ENCODE measurements at places on chromosomes 16 and 17.

DNA sequence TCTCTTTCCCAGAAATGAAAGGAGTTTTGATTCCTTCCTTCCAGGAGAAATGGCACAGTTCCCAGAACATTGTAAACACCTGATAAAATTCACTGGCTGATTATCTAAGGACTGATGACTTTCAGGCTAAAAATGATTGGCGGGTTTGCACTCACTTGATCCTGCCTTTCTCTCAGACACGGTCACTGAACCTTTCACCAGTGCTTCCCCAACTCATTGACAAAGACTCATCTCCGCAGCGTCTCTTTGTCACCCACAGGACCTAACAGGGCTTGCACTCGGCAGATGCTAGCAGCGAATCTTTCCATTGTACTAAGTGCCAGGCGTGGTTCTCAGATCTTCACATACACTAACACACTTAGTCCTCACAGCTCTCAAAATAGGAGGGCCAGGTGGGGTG, 7.3 kb upstream of the DHRS7C start:
- DNase-seq, result no peak

GRCh38 chr16:57826706-57827625, 24.7 kb upstream of the KIFC3 start:
- DNase-seq, result peak; percentile 15

- DNase-seq, result no peak
Measured at GRCh38 chr16:24174957-24175356, 81.2 kb upstream of the CACNG3 start.

- no peak for DNase-seq
Measured at GRCh38 chr16:69538808-69539207, 27.0 kb upstream of the NFAT5 start.

- DNase-seq, result no peak
Measured at GRCh38 chr17:8916466-8916865, 49.0 kb upstream of the PIK3R6 start.

DNA sequence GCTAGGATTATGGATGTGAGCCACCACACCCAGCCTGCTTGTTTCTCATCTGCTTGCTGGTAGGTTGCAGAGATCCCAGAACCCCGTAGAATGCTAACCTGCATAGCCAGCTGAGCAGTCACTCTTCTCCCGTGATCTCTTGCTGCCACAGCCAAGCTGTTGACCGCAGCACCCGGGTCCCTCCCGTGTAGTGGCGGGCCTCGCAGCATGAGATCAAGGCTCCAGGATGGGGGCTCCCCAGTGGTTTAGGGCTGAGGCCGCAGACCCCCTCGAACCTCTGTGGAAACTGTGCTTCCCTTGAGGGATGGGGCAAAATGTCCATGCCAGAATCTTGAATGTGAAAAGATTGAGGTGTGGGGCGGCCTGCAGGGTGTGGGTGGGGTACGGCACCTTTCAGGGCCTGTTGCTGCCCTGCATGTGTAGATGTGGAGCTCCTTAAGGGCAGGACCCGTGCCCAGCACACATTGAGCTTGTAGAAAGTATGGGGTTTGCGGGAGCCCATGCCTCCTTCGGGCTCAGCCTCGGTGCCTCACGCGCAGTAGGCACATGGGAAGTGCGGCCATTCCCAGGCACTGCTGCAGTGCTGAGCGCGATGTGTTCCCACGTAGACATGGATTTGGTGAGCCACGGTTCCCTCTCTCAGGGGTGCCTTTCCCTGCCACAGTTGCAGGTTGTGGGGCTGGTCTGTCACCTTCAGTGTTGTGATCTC, 99.9 kb downstream of the BANP start:
- DNase-seq, result no peak

- no peak for DNase-seq
Measured at GRCh38 chr17:22310717-22311686, 618.7 kb downstream of the KCNJ18 start.

- no peak for DNase-seq
Measured at GRCh38 chr17:74008196-74008595, 195.3 kb upstream of the RPL38 start.

GRCh38 chr16:2787406-2787805, at the start of gene PRSS33:
Gene PRSS33 (minus strand): TSS chr16:2787560. CDS start chr16:2786547, 1,013 bp downstream.
- DNase-seq, result no peak

GRCh38 chr16:22278441-22279230, 18.6 kb upstream of the POLR3E start:
- DNase-seq, result no peak
